ENCODE measurements at places on chromosomes 16 and 17. TPM values are rescaled to one million over a fixed set of nuclear protein-coding genes. Genes with fewer than 3 reads are reported as not detected.

- no peak for DNase-seq
These were observed 21.1 kb upstream of the SPPL2C start for GRCh38 chr17:45823598-45823997.

GRCh38 chr17:73380439-73381106 lies 68.8 kb upstream of the CDC42EP4 start:
- no peak for DNase-seq

GRCh38 chr16:60041671-60042070 lies 1307.6 kb upstream of the GOT2 start:
- DNase-seq = no peak

GRCh38 chr17:77459018-77459755 lies 318.4 kb downstream of the SEC14L1 start:
- no peak for DNase-seq

RNFT1 gene
- total RNA-seq = 9.7 TPM

Data from lung microvascular endothelial cell (primary cell).